Stimulated activated CD8-positive, alpha-beta memory T cell treated with anti-CD3 and anti-CD28 coated beads, Interleukin-7, amount 100 ng/mL, for 1 hour (primary cell): ENCODE measurements at places on chromosomes 11 and 22.

DNA sequence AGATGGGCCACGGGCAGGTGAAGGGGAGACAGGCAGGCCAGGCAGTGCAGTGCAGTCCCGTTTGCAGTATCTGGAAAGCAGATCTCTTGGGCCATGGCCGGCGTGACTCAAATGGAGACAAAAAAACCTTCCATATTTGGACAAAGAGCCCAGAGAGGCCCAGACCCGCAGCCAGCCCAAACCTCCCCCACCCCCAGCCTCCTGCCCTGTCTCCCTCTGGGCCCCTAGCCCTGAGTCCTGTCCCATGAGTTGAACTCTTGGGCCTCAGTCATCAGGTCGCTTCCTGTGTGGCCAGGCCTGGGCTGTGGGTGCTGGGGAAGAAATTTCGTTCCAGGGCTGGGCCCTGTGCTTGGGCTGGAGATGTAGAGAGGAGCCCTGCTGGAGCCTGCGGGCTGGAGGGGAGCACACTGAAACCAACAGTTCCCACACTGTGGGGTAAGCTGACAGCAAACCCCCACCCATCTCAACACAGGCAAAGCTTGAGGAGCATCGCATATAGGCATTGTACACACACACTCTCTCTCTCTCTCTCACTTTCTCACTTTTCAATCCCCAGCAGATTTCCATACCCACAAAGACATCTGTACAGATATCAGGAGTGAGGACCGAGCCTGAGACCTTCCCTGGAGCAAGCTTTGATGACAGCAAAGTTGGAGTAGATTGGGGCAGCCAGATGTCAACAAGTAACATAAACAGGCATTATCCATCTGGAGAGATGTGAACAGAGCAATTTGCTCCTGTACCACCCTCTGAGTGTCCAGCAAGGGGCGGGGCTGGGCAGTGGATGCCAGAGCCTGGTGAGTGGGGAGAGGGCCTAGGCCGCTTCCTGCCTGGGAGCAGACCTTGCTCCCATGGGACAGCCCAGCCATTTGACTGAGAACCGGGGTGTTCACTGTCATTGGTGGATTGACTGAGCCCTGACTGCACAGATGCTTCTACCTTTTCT lies 17.2 kb downstream of the ARHGEF17 start:
- no peak for DNase-seq

- no peak for DNase-seq
Measured at GRCh38 chr22:26718488-26718887, 61.1 kb downstream of the MIAT start.

GRCh38 chr11:1553808-1554594 lies 18.1 kb downstream of the DUSP8 start:
- DNase-seq = no peak

- no peak for DNase-seq
Measured at GRCh38 chr11:29231586-29231985, 785.2 kb downstream of the KCNA4 start.

- DNase-seq = no peak
Measured at GRCh38 chr11:126871792-126872191, 128.8 kb downstream of the KIRREL3 start.

- no peak for DNase-seq
Measured at GRCh38 chr11:115766561-115766960, 262.3 kb upstream of the CADM1 start.
